ENCODE measurements at places on chromosomes 6 and 20.

DNA sequence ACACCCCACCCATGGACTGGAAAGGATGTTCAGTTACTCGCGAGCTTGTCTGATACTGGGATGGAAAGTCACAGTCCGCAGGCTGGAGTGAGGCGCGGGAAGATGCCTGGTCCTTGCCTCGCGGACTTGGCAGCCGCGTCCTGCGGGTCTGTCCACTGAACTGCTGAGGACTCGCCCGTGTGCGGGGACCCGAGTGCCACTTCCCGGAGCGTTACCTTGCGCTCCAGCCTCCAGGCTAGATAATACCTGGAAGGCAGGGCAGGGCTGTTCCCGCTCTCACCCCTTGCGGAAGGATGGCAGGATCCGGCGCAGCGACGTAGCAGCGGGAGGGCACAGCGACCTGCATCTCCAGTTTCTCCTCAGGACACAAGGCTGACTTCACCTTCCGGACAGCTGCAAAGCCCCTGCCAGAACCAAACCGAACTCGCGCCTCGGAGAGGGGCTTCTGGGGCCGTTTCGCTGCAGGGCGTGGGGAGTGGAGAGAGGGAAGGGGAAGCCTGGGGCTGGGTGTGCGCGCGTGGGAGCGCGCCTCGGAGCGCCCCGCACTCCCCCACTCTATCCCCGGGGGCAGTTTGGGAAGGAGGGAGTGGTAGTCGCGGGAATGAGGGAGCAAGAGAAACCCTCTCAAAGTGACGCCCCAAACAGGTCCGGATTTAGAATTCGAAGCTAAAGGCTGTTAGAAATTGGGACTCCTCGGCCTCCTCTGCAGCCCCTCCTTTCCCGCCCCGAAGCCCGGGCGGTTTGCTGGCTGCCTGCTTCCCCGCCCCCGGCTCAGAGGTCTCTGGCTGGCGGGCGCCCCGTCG lies at the start of gene KCNQ5:
Gene KCNQ5 (plus strand): TSS at position 774 of the 803 bp plus-strand sequence.
- DNase-seq: no peak

DNA sequence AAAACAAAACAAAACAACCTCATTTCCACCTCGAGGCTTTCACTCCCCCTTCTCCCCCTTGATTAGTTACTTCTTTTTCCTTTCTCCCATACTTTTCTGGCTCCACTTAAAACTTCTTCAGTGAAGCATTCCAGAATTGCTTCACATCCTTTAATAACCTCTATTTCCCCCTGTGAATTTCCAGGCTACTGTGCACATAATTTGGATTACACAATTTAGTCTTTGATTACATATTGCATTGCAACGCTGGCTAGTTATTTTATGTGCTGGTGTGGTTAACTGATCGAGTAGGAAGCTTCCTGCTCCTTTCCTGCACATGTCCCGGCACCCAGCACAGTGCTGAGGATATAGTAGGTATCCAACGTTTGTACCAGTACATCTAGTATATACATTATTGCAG lies 28.1 kb upstream of the EEF1E1 start:
- DNase-seq: no peak

DNA sequence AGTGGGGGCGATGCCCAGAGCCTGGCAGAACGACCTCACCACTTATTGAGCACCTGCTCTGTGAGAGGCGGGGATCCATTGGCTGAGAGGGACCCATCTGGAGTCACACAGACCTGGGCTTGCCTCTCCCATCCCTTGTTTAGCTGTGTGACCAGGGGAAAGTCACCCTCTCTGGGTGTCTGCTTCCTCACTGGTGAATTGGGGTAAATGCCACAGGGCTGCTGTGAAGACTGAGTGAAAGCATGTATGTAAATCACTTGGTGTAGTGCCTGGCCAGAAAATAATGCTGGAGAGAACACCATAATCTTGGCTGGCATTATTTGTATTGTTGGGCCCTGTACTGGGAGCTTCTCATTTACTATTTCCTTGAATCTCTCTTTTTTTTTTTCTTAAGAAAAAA lies 83.4 kb upstream of the PRL start:
- no peak for DNase-seq

DNA sequence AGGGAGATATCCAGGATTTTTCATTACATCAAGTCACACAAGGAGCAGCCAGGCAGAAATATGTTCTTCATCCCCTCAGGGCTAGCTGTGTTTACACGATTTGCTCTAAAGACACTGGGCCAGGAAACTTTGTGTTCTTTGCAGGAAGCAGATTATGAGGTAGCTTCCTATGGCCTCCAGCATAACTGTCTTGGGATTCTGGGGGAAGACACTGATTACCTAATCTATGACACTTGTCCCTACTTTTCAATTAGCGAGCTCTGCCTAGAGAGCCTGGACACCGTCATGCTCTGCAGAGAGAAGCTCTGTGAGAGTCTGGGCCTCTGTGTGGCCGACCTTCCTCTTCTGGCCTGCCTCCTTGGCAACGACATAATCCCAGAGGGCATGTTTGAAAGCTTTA lies 11.2 kb downstream of the FAM120B start:
- DNase-seq: no peak

GRCh38 chr6:145420599-145420998 lies 314.7 kb downstream of the EPM2A start:
- no peak for DNase-seq

DNA sequence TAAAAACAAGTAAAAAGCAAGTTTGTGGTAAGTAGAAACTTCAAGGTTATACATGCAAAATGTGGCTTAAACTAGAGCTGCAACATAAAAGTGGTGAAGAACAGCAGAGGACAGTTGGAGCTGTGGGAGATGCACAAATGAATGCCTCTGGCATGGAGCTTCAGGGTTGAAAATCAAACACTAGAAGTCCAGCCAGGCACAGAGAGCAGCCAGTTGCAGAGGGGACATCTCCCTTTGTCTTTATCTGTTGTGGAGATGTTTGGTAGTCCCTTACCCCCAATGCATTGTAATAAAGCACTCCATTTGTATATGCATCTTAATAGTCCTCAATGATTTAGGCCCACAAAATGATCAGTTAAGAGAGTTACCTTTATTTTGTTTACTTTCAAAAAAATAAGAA lies 73.1 kb upstream of the C20orf144 start:
- DNase-seq: no peak

GRCh38 chr20:35298264-35298663 lies 6.0 kb upstream of the FAM83C start:
- no peak for DNase-seq

DNA sequence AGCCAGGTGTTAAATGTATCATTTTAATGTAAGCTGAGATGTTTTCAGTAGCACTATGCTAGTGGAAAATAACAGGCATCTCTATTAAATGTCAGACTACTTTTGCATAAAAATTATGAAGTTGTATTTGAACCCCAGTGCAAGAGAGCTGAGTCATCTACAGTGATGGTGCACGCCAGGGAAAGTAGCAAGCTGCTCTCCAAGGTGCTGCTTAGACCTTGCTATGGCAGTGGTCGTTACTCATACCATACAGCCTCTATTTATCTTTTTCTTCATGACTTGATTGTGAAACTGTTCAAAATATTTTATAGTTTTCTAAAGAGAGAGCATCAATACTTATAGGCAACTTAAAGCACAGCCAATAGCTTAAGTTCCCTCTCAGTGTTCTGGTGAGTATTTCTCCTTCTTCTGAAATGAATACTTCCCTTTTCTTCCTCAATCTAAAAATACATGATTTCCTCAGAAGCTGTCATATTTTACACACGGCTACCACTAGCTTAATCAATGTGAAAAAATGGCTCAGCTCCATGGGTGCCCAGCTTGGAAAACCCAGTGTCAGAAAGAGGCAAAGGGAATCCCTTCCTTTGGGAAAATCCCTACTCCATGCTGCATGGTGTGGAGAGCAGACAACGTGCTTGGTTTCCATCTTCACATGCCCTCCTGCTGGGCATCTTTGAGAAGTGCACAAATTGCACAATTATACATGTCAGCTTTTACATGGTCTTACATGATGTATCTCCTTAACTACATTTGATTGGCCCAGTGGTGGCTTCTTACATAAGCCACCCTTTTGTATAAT lies 105.6 kb downstream of the ELOVL4 start:
- DNase-seq: no peak

- no peak for DNase-seq
Measured at GRCh38 chr6:26118999-26119398, 31.8 kb downstream of the HFE start.
